ENCODE measurements at places on chromosomes 13 and 19.

DNA sequence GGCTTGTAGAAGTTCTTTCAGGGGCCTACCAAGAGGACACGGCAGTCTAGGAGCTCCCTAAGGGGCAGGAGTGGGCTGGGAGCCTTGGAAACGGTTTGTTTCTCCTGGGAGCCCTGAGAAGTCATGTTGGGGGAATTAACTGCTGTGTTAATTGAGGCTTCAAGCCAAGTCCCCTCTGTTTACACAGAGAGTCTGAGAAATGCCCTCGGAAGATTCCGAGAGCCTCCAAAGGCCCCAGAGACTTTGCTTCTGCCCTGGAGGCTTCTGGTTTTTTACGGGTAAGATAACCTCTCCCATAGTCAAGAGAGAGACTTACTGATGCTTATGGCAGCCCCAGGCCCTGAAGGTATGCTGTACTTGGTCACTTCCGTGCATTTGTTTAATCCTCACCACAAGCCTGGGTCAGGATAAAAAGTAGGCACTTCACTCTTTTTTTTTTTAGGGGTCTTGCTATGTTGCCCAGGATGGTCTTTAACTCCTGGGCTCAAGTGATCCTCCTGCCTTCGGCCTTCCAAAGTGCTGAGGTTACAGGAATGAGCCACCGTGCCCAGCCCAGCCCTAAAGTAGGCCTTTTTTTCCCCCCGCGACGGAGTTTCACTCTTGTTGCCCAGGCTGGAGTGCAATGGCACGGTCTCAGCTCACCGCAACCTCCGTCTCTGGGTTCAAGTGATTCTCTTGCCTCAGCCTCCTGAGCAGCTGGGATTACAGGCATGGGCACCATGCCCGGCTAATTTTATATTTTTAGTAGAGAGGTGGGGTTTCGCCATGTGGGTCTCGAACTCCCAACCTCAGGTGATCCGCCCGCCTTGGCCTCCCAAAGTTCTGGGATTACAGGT, 15.2 kb downstream of the IER2 start:
- no peak for DNase-seq

GRCh38 chr13:35498231-35498630, 21.7 kb upstream of the MAB21L1 start:
- no peak for DNase-seq

GRCh38 chr19:6740589-6741343, 1.3 kb downstream of the TRIP10 start:
- DNase-seq: peak; percentile 59

DNA sequence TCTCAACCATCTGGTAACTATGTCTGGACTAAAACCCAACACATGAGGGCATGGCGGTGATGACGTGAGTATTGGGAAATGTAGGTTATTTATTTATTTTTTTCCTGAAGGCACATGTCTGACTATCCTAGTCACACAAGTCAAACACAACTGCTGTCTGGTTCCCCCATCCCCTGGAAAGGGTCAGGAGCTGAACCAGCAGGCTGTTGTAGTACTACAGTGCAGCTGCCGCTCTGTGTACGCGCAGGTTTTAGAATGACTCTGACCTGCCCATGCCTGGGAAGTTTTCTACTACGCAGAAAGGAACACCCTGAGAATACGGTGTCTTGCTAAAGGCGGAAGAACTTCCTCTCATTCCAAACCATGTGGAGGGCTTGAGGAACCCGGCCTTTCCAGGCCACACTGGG, 1.2 kb downstream of the SLC7A1 start:
- peak; percentile 79 for DNase-seq
